Renal pelvis (tissue), 12 donors: ENCODE measurements at places on chromosomes 7 and 10.

DNA sequence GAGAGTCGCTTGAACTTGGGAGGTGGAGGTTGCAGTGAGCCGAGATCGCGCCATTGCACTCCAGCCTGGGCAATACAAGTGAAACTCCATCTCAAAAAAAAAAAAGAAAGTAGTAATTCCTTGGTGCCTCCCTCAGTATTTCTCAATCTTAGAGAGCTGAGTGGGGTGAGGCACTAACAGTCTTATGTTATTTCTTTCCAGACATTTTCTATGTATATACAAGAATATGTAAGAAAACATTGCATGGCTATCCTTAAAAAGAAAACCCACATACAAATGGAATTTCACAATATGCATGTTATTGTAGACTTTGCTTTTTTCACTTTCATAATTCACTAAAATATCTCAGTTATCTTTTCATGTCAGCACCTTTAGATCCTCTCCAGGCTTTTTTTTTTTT, 13.6 kb upstream of the SLF2 start:
- DNase-seq: no peak

GRCh38 chr7:156475666-156476065, 164.9 kb upstream of the RNF32 start:
- DNase-seq: no peak

DNA sequence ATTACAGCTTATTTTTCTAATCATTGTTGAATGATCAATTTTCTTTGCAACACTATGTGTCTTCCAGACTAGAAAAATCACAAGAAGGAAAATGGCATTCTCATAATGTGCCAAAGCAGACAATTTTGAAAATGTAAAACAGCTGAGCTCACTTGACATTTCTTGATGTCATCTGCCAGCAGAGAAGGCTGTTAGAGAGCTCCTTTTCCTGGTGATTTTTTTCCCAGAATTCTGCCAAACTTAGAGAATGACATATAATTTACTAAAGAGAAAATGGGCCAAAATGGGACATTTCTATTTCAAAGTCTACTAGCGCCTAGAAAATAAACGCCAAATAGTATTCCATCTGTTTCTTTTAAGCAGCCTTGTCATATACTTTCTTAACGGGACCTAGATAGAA, 88.9 kb upstream of the CSTF2T start:
- DNase-seq: no peak

GRCh38 chr7:150382844-150383225, 3.7 kb downstream of the ZNF775 start:
- DNase-seq: no peak

GRCh38 chr10:118308664-118309063, 33.5 kb downstream of the FAM204A start:
- no peak for DNase-seq

GRCh38 chr10:112246-112645, 23.0 kb upstream of the ZMYND11 start:
- DNase-seq: peak; percentile 58

DNA sequence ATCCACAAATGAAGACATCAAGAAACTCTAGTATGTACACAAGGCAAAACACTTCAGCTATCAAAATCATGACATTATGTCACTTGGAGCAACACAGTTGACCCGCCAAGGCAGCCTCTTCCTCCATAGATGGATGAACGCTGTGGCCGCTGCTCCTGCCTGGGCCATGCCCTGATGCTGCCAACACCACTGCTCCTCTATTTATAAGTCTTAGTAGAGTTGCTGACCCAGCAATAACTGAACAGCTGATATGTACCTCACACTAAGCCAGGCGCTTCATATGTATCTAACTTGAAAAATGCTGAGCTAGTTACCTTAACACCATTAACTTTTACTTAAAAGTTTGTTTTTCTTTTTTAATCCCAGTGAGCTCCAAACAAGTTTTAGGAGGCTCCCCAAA, 131.9 kb downstream of the LYZL1 start:
- DNase-seq: no peak

DNA sequence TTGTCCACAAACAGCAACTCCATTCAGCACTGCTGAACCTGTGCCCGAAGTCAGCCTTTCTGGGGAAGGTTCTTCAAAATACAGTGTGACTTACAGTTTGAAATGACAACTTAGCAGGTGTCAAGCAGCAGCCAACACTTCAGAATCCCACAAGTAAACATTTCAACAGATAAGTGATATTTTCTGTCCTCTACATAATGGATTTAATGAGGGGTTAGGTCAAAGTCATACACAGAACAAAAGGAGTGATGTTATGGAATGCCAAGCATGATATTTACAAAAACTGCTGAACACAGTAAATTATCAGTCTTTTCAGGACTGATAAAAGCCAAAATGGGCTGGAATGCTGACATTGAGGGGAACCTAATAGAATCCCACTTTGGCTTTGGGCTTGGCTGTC, 77.6 kb upstream of the JAZF1 start:
- DNase-seq: no peak

GRCh38 chr7:5243261-5243660, 39.5 kb upstream of the SLC29A4 start:
- DNase-seq: no peak

- DNase-seq: no peak
Measured at GRCh38 chr7:38675494-38676106, 44.4 kb upstream of the AMPH start.

- DNase-seq: no peak
Measured at GRCh38 chr10:79376751-79377556, 29.7 kb downstream of the PPIF start.

GRCh38 chr7:155953781-155954549, 141.7 kb upstream of the SHH start:
- DNase-seq: no peak

GRCh38 chr7:73831834-73832651, 1.2 kb downstream of the CLDN4 start:
- no peak for DNase-seq

DNA sequence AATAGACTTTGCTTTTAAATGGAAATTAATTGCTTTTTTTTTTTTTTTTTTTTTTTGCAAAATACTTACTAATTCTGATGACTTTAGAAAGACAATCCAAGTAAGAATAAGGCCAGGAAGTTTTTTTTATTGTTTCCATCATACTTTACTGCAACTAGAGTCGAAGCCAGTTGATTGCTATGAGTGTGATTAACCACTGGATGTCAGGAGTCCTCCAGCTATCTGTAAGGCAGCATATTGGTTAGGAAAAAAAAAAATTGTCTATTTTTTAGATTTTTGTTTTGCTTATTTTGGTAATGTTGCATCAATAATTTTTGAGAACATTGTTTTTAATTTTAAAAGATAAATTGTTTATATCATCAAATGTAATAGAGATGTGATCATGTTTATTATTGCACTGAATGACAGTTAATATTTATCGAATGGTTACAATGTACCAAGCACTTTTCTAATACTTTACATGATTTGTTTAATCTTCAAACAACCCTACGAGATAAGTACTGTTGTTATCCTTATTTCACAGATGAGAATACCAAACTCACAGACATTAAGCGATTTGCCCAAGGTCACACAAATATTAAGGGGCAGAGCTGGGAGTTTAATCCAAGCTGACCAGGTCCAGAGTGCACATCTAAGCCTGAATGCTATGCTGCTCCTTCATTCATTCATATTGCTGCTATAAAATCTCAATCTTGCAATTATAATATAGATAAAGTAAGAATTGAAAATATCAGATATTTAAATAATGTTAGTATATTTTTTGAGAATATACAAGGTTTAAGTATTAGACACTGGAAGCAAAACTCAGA, 19.9 kb upstream of the LMOD2 start:
- no peak for DNase-seq

DNA sequence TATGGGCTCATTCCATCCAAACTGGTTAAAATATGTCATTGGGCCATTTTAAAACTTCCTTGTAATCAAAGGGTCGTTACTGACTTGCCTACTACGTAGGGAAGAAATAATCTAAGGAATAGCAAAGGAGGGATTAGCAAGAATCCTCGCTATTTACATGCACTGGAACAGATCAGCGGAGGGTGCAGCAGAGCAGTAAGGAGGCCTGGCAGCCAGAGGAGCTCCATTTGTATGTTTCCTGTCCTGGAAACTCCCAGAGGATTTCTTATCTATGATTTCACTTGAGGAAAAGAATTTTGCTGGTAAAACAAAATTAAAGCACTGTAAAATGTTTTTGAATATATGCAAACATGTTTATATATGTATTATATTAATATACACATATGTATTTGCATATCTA, 107.3 kb downstream of the TPK1 start:
- no peak for DNase-seq

DNA sequence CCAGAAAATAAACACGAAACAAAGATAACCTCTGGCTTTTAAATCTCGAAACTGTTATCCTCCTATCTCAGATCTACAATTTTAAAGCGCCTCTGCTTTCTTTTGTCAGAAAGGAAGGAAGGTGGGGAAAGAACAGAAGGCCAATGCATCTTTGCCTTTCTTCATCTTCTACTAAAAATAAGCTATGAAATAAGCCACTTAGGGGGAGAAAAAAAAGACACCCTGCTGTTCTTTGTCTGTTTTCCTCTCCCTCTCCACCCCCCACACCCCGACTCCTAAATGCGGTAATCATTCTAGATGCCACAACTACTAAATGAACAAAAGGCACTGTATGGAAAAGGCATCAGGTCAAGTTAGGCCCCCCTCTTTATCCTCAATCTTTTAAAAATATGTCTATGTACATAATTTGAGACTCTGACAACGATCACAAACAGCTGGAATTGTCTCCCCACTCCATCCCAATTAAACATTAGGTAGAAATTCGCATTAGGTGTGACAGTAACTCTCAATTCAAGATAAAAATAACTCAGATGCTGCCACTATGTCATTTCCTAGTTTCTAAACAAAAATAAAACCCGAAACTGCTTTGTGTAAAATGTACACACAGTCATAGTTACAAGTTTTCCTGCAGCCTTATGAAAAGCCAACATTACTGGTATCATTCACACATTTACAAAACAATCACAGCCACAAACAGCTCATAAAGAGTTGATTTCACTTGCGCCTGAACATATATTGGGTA, 2.4 kb downstream of the UBE2H start:
- DNase-seq: no peak

- no peak for DNase-seq
Measured at GRCh38 chr10:90289037-90289436, 568.8 kb downstream of the HTR7 start.

GRCh38 chr7:106462365-106462859, 177.6 kb upstream of the NAMPT start:
- no peak for DNase-seq

DNA sequence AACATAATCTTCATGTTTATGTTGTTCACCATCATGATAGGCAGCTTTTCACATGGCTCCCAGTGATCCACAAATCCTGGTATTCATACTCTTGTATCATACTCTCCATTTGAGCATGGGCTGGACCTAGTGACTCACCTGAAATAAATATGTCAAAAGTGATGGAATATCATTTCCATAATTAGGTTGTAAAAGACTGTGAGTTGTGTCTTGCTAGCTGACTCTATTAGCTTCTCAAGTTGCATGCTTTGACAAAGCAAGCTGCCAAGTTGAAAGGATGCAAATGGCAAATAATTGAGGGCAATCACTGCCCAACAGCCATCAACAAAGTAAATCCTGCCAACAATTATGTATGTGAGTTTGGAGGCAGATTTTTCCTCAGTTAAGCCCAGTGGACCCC, 300.4 kb downstream of the AHR start:
- no peak for DNase-seq

DNA sequence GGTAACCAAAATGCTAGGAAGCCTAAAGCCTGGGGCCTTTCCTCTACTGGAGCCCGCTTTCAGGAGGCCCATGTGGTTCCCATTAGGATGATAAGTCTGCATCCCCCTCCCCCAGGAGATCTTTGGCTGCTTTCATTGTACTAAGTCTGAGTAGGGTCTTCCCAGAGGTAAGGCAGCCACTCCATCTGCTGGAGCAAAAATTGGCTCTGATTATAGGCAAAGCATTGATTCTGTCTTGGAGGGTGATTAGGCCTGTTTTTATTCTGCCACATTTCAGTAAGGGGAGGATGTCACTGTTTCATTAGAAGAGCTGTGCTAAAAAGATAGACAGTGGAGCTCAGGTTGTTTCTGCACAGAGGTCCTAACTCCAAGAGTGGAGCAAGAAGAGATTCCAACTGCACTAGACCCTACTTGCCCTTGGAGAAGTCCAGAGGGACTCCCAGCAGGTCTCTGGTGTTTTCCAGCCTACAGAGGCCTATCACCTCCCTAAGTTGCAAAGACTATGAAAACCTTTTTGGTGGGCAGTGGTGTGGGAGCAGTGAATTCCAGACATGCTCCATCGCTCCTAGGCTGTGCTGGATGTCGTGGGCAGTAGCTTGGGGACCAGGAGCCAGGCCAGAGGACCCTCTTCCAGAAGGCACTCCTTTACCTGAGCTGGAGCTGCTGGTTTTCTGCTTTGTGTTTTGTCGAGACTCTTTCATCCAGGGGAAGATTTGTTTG, 7.1 kb upstream of the HOXA2 start:
- no peak for DNase-seq

- peak; percentile 21 for DNase-seq
Measured at GRCh38 chr10:59234816-59235429, 58.5 kb downstream of the PHYHIPL start.

- no peak for DNase-seq
Measured at GRCh38 chr7:113890331-113891030, 28.3 kb downstream of the PPP1R3A start.

GRCh38 chr10:88033793-88034192, 170.4 kb downstream of the PTEN start:
- no peak for DNase-seq

- DNase-seq: peak; percentile 71
Measured at GRCh38 chr10:94066411-94066810, 72.7 kb downstream of the PLCE1 start.

DNA sequence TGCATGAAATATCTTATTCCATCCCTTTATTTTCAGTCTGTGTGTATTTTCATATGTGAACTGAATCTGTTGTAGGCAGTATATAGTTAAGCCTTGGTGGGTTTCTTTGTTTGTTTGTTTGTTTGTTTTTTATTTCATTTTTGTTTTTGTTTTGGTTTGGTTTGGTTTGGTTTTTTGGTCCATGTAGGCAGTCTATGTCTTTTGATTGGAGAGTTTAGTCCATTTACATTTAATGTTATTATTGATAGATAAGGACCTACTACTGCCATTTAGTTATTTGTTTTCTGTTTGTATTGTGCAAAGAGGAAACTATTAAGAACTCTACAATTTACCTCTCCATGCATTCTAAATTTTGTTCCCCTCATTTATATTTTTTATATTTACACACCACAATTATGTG, 695.9 kb upstream of the GRM3 start:
- no peak for DNase-seq

- DNase-seq: peak; percentile 69
Measured at GRCh38 chr7:141975806-141976523, 2.4 kb upstream of the TAS2R38 start.

- no peak for DNase-seq
Measured at GRCh38 chr10:128016423-128017060, 109.6 kb downstream of the PTPRE start.
